SK-N-MC (cell line): ENCODE measurements at places on chromosomes 2 and 18.

- no peak for DNase-seq
Measured at GRCh38 chr18:59353079-59353680, 5.9 kb downstream of the LMAN1 start.

DNA sequence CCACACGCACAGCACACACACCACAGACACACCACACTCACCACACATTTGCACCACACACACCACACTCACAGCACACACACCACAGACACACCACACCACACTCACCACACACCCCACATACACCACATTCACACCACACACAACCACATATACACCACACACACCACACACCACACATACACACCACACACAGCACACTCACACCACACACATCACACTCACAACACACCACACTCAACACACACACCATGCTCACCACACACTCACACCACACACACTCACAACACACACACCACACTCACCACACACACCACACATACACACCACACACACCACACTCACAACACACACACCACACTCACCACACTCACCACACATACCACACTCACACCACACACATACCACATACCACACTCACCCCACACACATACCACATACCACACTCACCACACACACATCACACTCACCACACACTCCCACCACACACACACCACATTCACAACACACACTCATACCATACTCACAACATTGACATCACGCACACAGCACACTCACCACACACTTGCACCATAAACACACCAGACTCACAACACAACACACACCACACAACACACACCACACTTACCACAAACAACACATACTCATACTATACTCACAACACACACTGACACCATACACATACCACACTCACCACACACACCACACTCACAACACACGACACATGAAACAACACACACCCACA lies 60.0 kb downstream of the SDC1 start:
- no peak for DNase-seq

DNA sequence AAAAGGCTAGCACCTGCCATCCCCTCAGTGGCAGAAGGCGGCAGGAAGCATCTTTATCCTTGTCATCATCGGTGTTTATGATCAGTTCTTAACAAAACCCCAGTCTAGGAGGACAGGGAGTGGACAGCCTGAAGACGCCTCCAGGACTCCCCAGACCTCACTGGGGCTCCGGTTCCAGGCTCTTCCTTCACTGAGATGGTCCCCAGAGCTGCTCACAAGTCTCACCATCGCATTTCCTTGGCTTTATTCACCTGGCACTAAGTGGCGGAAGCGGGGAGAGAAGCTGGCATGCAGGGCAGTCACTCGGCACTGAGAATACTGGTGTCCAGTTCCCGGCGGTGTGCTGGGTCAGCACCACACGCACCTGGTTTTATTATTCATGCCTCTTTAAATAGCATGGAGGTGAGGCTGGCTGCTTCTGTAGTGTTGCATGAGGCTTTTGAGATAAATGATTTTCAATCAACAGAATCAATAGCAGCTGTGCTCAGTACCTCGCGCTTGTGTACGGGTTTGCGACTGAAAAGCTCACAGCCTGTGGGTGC lies 68.7 kb downstream of the CABLES1 start:
- DNase-seq: no peak

DNA sequence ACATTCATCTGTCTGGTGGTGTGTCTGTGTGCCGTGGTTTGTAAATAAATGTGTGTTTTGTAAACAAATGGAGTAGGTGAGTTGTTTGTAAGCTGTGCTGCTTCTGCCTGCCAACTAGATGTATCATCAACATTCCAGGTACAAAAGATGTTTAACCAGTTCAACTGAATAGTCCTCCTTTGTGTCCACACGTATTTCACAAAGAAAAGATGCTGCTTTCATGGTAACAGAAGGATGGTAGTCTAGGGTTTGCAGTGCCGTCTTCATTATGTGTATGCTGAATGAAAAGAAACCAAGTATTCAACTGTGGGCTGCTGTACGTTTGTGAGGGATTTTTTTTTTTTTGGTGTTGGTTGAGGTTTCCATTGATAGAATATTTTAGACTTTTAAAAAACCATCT lies 72.1 kb downstream of the CAMKMT start:
- DNase-seq: no peak

DNA sequence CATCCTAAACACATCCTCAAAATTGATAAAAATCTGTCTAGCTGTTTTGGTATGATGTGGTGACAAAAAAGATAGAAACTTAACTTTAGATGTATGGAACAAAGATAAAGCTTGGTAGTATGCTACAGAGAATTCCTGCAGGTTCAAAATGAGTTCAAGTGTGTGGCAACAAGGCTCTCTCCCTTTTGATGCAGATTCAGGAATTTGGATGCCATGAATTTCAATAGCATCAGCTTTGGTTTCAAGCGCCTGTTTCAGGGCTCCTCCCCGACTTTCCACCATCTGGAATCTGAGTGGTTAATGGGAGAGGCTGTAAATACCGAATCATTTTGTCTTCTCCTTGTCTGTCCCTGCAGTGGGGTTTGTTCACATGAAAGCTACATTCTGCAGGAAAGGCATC lies 180.6 kb downstream of the MTX2 start:
- no peak for DNase-seq

- no peak for DNase-seq
Measured at GRCh38 chr2:232459419-232460035, 3.6 kb downstream of the ALPI start.

- DNase-seq: no peak
Measured at GRCh38 chr2:197307933-197308521, 2.6 kb downstream of the ANKRD44 start.

DNA sequence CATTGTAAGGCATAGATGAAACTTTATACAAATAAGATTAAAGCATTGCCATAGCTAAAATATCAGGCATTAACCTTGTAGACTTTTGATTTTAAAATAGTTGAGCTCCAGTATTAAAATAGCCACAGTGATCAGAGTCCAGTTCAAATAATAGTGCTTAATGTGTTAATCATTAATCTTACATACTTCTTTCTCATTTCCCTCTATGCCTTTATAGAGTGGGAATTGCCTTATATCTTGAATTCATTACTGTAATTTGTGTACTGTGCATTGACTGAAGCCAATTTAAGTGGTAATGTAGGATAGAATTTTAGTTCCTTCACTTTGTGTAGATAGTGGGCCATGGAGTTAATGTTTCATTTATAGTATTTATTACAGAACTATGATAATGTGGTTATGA lies 549.2 kb upstream of the VWC2L start:
- DNase-seq: no peak

- no peak for DNase-seq
Measured at GRCh38 chr2:9375857-9376428, 47.4 kb downstream of the ITGB1BP1 start.

- no peak for DNase-seq
Measured at GRCh38 chr2:101758001-101758400, 60.5 kb downstream of the MAP4K4 start.

DNA sequence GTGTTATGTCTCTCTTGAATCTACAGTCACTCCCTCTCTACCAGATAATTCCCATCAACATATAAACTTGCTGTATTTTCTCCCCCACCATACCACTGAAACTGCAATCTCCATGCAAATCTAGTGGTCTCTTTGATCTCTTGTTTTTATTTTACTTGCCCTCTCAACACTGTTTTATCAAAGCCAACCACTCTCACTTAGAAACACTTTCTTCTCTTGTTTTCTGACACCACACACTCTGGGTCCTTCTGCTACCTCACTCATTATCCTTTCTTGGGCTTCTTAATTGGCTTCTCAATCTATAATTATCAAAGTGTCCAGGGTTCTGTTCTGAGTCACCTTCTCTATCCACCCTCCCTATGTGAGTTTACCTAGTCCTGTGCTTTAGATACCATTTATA lies 2.0 kb upstream of the MCFD2 start:
- no peak for DNase-seq

DNA sequence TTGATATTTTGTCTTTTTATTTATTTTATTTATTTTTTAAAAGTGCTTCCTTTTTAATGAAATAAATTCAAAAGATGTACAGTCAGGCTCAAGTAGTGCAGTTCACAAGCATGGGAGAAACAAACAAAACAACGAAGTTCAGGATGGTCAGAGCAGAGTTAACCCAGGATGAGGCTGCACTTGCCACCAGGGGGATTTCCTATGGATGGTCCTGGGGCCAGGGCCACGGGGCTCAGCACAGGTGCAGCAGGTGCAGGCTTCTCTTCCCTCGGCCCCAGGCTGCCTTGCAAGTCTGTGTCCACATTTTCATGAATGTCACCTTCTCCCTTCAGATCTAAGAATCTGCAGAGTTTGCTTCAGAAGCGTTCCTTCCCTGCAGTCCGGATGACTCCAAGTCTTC lies 76.5 kb downstream of the CDCA7 start:
- no peak for DNase-seq

- no peak for DNase-seq
Measured at GRCh38 chr2:57549642-57550102, 496.9 kb upstream of the VRK2 start.

DNA sequence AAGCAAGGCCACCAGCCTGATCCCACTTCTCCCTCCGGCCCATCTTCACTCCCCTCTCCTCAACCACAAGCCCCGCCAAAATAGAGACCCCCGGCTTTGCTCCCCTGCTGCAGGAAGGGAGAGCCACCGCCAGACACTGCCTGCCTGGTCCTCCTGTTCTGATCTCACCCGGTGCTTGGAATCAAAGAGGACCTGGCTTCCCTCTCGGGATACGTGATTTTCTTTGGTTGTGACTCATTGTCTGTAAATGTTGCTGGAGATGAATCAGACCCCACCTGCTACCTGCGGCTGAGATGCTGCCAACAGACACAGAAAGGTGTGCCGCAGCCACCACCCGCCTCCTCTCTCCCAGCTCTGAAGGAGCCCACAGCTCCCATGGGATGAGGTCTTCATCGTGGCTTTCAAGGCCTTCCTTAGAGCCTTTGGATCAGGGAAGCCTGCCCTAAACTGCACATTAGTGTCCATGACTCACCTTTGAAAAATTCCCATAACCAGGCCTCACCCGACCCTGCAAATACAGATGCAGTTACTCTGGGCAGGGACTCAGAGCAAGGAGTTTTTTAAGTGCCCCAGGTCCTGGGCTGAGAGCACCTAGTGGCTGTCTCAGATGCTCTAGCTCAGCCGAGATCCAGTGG lies 79.4 kb upstream of the ZNF532 start:
- no peak for DNase-seq

DNA sequence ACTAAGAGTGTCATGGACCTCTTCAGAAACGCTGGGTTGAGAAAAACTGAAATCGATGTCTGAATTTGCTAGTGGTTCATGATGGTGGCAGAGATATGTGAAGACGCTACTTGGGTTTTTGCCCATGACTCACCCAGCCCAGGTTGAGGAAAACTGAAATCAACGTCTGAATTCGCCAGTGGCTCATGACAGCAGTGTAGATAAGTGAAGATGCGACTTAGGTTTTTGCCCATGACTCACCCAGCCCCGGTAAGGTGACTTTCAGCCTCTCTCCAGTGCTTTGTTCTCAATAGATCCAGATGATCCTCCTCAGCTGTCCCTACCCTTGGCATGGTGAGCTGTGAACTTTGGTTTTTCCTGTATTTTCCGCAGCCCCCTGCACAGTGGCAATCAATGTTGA lies 105.3 kb upstream of the SIX3 start:
- DNase-seq: no peak

DNA sequence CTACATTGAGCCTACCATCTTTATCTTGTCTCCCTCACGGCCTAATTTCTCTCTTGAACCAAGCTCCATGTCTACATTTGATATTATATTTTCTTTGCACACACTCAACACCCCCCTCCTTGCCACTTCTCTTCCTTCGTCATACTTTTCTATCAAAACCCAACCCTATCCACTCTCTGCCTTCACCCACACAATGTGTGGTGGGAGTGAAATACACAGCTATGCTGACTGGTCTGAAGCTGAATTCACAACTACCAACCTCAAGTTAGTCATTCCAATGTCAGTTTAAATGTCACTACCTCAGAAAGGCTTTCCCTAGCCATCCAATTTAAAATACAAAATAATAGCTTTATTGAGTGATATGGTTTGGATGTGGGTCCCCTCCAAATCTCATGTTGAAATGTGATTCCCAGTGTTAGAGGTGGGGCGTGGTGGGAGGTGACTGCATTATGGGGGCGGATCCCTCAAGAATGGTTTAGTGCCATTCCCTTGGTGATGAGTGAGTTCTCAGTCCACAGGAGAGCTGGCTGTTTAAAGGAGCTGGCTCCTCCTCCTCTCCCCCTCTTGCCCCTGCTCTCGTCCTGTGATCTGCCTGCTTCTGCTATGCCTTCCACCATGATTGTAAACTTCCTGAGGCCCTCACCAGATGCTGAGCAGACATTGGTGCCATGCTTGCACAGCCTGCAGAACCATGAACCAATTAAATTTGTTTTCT lies 112.1 kb downstream of the DTNB start:
- DNase-seq: no peak

- no peak for DNase-seq
Measured at GRCh38 chr2:133345638-133346037, 222.6 kb downstream of the NCKAP5 start.

- no peak for DNase-seq
Measured at GRCh38 chr2:69566669-69567068, 76.9 kb downstream of the AAK1 start.

DNA sequence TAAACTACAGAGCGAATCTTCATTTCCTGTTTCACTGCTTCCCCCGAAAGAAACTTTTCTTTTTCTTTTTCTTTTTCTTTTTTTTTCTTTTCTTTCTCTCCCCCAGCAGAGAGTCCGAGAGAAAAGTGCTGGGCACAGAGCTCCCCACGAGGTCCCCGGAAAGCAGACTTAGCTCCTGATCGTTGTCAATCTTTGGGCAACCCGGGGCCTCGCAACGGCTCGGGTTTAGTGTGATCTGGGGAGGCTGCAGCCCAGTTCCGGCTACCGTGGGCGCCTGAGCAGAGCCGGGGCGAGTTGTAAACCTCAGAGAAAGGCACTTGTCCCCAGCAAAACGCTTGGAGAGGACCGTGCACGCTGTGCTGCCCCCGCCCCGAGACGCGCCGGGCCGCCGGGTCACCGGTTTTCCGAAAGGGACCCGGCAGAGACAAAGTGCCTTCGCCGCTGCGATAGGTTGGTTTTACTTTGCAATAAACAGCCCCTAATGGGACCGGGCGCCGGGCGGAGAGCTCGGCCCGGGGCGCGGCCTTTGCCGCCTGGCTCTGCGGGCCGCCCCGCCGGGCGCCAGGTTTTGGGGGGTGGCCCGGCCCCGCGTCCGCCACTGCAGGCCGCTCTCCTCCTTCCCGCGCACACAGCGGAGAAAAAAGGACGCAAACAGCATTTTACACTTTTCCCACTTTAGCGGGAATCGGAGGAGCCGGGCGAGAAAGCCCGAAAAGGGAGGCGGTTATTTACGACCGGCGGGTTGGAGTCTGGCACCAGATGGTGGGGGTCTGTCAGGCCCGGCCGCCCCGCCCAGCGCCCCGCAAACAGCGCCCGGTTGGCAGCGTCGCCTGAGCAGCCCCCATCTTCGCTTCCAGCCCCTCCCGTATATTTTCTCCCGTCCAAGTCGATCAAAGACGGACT lies 136.0 kb downstream of the INSIG2 start:
- DNase-seq: no peak
